ENCODE measurements at places on chromosomes 1 and 21. TPM values are rescaled to one million over a fixed set of nuclear protein-coding genes. Genes with fewer than 3 reads are reported as not detected.

FAM72A gene
- total RNA-seq: 3.0 TPM

KRTAP19-1 gene
- total RNA-seq: not detected

GUCA2A gene
- not detected for total RNA-seq

ATP5PB gene
- total RNA-seq: 361 TPM

CHRM3 gene
- total RNA-seq: not detected

CATSPERE gene
- 1.9 TPM for total RNA-seq

ENAH gene
- 72.2 TPM for total RNA-seq

UMODL1 gene
- 0.12 TPM for total RNA-seq

SMG7 gene
- total RNA-seq: 23.7 TPM

SFN gene
- total RNA-seq: 0.12 TPM

OBSCN gene
- 31.2 TPM for total RNA-seq

AK5 gene
- 49.5 TPM for total RNA-seq

AKNAD1 gene
- total RNA-seq: not detected

DNAJC16 gene
- 12.0 TPM for total RNA-seq

RGS5 gene
- total RNA-seq: 6.2 TPM

CAPN8 gene
- total RNA-seq: under 0.01 TPM

C1orf50 gene
- 4.8 TPM for total RNA-seq

FCGR2B gene
- total RNA-seq: not detected

PRAMEF6 gene
- total RNA-seq: not detected

FAM110D gene
- under 0.01 TPM for total RNA-seq

PERM1 gene
- not detected for total RNA-seq

HMGN2 gene
- 471 TPM for total RNA-seq

DPH2 gene
- 11.4 TPM for total RNA-seq

TTC24 gene
- not detected for total RNA-seq

MSH4 gene
- total RNA-seq: 0.25 TPM

All from uterine smooth muscle cell (primary cell).